ENCODE measurements at places on chromosomes 12 and 14.

GRCh38 chr14:92292673-92293072 lies 30.3 kb upstream of the SLC24A4 start:
- no peak for DNase-seq

DNA sequence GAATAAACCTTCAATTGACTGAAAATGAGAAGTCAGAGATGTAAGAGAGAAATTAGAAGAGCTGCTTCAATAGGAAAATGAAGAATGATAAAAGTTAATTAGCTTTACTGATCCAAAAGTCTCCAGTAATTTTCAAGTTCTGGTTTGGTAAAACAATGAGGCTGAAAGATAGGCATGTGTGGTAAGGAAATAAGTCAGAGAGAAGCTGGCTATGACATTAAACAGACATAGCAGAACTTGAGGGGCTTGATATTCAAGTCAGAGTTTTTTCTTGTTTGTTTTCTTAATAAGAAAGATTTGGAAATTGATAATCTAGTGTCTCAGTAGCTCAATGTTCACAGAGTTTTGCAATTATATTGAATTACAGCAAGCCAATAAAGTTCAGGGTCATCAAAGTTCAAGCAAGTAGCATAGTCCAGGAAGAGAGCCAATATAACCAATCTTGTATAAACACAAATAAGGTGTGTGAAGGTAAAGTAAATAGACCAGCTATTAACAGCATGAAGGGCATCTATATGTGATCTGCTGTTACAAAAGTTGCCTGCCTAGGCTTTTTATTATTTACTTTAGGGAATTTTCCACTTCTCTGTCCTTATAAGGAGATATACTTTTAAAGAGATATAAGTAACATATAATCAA lies 1111.5 kb downstream of the TRHDE start:
- no peak for DNase-seq

DNA sequence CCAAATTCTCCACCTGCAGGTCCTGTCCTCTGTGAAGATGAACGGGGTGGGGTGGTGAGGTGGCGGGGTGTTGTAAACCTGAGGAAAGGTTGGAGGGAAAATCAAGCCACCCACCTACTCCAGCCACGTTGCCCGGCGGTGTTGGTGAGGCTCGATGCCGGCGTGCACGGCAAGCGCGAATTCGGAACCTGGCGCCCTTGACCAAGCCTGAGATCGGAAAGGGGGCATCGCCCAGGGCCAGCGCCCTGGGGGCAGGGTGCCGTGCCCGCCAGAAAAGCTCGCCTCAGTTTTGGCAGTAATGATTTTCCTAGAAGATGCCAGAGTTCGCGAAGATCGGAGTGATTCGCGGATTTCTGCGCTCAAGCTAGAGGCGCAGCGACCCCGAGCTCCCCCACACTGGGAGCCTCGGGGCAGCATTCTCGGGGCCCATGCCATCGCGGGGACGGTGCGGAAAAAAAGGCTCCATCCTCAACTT lies 817 bp downstream of the STXBP6 start:
- no peak for DNase-seq

DNA sequence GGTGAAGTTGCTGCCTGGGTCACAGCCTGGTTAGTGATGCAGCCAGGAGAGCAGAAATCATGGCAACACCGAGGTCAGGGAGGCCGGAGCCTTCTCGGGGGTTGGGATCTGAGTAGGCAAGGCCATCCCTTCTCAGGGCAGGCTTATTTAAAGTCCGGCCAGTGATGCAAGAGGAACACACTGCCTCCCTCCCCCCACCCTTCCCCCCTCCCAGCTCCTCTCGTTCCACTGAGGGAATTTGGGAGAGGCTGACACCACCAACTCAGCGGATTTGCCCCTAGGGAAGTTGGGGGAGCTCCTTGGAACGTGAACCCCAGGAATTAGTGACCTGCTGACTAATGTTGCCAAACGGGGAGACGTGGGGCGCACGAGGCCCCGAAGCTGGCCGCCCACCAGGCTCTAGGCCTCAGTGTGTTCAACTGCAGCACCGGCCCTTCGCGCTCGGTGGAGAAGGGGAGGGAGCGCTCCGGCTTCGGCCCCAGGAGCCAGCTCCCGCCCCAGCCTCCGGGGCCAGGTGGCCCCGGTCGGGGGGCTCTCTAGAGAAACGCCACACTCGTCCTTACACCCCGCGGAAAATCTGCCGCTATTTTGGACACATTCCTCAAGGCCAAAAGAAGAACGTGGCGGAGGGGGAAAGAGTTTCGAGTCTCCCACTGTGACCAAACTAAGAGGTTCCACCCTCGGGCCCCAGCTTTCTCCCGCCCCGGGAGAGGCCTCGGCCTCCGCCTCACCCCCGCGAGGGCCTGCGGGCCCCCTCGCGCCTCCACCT lies 1.6 kb downstream of the CTDSP2 start:
- peak; percentile 32 for DNase-seq

- no peak for DNase-seq
Measured at GRCh38 chr12:121580959-121581685, at the start of gene KDM2B. Gene KDM2B, minus strand, starts transcription at chr12:121581023. Its CDS starts 112 bp downstream, at chr12:121580911.
